ENCODE measurements at places on chromosomes 2 and 18.

- no peak for DNase-seq
These were observed 131.0 kb downstream of the TMEM182 start for GRCh38 chr2:102892698-102893310.

- no peak for DNase-seq
These were observed 37.7 kb downstream of the NETO1 start for GRCh38 chr18:72830109-72830508.

DNA sequence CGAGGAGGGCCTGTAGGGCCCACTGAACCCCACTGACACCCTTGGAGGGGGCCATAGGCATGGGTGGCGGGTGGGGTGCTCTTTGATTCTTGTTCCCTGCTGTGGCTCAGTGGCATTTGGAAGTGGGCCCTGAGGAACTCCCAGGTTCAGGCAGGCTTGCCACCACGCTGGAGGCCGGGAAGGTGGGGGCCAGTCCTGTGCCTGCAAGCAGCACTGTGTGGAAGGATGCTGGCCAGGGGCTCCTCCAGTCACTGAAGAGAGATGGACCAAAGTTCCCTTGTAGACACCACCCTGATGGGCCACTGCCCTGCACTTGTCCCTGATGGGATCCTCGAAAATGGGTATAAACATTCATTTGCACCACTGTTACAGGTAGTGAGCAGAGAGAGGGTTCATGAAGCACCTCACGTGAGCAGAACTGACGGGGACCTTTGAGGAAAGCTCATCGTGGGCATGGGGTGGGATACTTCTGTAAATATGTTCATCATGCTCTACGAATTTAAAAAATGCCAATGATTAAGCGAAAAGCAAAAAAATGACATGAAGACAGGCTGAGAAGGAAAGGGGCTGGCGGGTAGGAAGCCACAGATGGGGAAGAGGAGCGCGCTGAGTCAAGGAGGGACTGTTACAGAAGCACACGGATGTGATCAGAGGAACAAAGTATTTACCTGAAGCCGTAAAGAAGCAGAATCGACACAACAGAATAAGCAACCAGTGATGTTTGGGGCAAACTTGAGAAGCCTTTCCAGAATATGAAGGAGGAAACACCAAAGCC is 45.2 kb upstream of the ASB1 start:
- no peak for DNase-seq

- DNase-seq: no peak
These were observed 2.0 kb downstream of the INO80C start for GRCh38 chr18:35495536-35496314.

- DNase-seq: no peak
These were observed 158.9 kb downstream of the TWIST2 start for GRCh38 chr2:239006622-239007285.

GRCh38 chr18:33839452-33840211 is 261.6 kb downstream of the ASXL3 start:
- DNase-seq: peak; percentile 77

DNA sequence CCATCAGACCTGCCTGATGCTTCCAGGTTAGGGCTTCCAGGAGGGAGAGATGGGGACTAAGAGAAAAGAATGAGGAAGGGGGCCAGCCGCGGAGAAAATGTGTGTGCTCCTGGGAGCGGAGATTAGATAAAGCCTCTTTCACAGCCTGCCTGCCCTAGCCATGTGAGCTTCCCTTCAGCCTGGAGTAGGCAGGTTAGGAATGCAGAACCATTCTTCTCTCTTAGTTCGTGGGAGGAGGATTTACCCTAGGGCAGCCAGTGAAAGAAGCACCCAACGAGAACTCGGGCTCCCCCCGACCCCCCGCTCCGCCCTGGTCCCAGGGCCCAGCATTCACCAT is 36.1 kb downstream of the POMC start:
- no peak for DNase-seq

GRCh38 chr2:49490710-49491109 is 336.4 kb upstream of the FSHR start:
- DNase-seq: peak; percentile 83

DNA sequence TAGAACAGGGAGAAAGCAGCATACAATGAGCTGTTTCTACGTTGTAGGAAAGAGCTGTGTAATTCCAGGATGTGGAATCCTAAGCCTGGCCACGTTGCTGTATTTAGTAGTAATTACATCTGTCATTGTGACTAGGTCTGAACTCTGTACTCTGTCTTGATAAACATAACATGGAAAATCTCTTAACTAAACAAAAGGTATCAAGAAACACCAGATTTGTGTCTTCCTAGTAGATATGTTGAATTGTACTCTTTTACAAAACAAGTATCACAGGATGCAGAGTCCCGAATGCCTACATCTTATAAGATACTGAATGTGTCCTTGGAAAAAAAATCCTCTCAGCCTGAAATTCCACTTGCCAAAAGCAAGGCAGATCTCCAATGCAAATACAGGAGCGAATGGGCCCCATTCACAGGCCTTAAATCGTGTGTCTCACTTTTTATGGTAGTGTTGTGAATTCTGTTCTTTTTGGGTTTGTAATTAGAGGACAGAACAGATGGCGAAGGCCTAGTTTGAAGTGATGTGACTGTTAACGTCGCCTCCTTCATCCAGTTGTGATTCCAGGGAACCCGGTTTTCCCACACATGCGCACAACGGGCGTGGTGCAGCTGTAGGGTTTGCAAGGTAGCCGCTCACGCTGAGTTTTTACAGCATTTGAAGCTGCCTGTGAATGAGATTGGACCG is 246.5 kb downstream of the GBX2 start:
- DNase-seq: no peak

GRCh38 chr2:150742094-150742493 is 254.6 kb upstream of the RND3 start:
- DNase-seq: no peak

DNA sequence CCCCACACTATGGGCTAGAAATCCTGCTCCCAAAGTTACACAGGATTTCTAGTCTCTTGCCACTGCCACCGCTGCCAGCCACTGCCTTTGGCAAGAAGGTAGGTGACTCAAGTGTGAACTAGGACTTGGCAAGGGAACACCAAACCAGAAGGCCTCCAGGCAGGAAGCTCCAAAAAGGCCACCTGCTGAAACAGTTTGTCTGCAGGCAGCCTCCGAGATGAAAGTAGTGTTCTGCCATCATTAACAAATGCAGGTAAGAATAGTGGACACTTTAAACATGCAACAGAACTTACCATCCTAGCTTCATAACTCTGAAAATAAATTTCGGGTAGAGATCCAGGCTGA is 3.9 kb downstream of the ANKRD44 start:
- no peak for DNase-seq

DNA sequence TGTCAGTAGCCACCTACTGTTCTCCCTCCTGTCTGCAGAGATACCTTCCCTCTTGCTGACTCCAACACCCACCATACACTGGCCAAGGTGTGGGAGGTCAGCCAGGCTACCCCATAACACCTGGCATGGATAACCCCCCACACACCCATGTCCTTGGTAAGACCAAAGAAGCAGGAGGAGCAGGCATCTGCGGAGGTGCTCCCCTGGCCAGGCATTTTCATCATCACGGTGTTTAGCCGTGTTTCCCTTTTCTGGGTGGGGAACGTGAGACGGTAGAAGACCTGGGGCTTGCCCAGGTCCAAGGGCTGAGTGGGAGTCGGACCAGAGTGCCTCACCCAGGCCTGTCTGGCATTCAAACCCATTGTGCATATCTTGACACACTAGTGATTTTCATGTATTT is 150.3 kb downstream of the SMAD7 start:
- DNase-seq: no peak

DNA sequence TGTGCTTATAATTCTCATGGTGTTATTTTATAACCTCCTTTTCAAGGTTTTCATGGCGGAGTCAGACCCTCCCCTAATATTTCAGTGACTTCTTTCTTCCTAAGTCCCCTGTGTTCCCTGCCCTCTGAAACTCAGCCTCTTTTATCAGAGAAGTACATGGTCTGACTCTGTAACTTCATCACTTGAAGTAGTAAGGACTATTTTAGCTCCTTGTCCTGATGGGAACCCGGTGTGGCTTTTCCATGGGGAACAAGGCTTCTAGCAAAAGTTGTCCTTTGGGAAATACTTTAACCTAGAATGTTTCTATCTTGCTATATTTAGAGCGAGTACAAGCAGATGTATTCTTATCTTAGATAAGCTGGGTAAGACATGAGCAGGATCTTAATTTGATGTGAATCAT is 117.5 kb downstream of the TRIB2 start:
- no peak for DNase-seq

DNA sequence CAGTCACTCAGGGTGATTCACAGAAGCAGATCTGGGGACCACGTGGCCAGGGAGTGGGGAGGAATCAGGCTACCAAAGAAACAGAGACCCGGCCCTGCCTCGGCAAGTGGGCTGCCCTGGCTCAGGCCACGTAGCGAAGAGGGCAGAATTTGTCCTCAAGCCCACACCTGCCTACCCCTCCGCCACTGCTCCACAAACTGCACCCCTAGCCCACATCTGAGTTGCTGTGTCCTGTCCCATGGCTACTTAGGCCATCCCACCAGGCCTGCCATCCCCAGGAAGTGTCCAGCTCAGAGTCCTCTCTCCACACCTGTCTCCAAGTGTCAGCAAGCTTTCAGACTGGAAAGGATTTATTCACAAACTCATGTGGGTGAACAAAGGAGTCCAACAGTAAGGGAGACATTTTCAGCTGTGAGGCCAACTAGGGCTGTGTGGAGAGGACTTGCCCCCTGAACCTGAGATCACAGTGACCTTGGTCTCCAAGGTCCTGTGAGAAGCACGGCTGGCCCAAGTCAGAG is 31.7 kb upstream of the ASPRV1 start:
- no peak for DNase-seq

GRCh38 chr2:85234868-85235267 is 92.9 kb downstream of the TGOLN2 start:
- DNase-seq: no peak

DNA sequence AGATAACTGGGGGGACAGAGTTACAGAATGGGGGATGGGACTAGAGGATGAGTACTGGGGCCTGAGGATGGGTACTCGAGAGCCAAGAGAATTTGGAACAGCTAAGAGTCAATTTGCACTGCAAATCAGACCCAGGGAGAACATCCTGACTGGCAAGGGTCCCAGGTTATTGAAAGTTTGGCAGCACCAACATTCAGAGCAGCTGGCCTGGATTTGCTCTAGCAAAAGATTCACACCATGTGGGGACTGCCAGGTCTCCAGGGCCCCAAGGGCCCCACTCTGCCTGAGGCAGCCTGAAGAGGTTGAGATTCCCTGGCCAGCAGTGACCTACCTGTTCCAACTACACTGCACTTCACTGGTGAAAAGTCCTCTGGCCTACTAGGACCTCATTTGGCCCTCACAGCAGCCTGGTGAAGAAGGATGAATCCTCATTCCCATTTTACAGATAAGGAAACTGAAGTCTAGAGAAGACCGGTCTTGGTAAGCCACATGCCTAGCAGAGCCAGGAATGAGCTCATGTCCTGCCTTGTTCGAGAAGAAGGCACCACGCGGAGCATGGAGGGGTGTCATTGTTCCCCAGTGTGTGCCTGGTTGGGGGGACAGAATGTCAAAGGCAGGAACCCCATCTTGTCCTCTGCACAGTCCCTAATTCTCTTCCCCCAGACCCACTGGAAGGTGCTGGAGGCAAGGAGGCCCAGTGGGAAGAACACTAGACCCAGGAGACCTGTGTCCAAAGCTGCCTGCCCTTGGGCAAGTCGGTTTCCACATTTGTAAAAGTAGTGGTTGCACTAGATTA is 258.6 kb downstream of the TNS1 start:
- DNase-seq: no peak

- DNase-seq: peak; percentile 8
These were observed 883 bp downstream of the SMCHD1 start for GRCh38 chr18:2656237-2656980.

- peak; percentile 56 for DNase-seq
These were observed 1046.0 kb upstream of the TMEFF2 start for GRCh38 chr2:193240752-193241151.

DNA sequence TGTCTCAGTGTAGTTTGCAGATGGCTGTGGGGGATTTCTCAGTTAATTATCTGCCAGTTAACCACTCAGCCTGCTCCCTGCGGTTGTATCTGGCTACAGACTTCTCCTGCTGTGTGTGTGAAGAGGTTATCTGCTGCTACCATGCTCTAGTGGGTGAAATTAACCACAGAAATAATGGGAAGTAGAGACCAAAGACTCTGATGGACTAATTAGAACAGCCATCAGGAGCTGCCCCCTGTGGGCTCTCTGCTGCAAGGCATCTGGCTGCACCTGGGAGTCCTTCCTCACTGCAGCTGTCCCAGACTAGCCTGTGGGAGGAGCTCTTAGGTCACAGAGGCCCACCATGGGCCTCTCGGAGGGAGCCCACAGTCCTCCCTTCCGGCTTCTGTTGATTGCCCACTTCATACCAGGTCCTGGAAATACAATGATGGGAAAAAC is 66.6 kb downstream of the CTIF start:
- DNase-seq: peak; percentile 64

DNA sequence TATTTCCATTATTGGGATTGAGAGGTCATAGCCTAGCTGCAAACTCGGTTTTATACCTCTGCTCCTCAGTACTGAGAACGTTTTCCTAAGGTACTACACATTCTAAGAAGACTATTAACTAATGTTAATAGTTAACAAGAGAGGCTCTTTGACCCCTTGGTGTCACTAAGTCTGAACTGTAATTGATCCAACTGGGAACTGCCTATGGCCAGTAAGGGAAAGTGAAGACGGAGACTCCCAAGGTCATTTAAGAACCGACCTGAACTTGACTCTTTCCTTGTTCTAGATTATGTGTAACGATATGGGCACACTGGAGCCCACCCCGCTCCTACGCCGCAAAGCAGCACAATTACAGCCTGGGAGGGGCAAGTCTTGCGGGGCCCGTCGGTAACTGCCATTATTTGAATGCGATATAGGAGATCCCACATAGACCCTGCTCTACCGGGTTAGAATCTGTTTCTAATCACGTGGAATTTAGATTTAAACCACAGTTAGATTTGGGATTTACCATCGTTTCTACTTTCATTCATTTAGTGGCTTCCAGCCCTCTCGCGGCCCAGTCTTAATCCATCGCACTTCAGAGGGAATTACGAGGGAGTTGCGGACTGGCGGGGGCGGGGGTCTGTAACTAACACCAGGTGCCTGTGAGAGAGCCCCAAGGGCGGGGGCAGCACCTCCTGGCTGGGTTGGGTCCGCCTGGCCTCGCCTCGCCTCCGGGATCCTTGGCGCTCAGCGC is 84.1 kb upstream of the EPB41L3 start:
- no peak for DNase-seq

DNA sequence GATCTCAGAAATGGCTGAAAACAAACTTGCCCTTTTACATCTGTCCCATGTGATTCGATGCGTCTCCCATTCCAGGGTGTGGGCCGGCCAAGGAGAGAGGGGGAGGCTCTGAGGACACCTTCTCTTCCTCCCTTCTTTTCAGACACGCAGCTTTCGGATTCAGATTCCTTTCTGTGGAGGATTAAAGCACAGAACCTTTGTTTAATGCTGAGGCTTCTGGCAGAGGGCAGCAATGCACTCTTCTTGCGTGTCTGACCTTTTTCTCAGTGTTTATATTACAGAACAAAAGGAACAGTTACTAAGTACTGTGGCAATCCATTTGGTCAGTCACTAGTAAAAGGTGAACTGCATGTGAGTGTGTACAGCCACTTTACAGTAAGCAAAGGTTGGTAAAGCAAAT is 268.9 kb upstream of the CCDC68 start:
- DNase-seq: peak; percentile 60

- DNase-seq: no peak
These were observed 32.2 kb downstream of the THADA start for GRCh38 chr2:43563679-43564078.

Measured in SK-MEL-5 (cell line).